Peyer's patch (tissue), 4 donors: ENCODE measurements at places on chromosomes 7 and 10. TPM values are rescaled to one million over a fixed set of nuclear protein-coding genes. Genes with fewer than 3 reads are reported as not detected.

DNA sequence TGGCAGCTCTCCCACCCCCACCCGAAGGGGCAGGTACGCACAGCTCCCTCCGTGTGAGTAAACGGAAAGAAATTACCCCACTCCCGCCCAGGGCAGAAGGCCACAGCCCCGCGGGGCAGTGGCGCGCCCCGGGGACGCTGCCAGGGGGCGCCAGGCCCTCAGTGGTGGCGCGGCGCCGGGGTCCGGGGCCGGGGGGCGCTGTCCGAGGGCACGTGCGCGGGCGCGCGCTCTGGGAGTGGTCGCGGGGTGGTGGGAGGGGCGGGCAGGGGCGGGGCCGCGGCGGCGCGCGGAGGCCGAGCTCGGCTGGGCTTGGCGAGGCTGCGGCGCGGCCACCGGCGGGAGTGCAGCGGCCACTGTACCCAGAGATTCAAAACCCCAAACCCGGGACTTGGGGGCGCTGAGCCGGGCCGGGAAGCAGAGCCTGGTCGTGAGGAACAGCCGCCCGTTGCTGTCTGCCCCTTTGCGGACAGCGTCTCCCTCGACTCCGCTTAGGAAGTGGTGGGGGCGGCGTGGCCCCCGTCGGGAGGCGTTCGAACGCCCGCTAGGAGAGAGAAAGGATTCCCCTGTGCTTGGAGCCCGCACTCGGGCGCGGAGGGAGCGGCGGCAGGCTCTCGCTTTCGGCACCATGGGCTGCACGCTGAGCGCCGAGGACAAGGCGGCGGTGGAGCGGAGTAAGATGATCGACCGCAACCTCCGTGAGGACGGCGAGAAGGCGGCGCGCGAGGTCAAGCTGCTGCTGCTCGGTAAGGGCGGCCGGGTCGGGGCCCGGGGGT, at the start of gene GNAI1:
GNAI1 (plus strand) TSS at position 296 of the 773 bp plus-strand sequence; CDS start at position 626, 330 bp downstream.
- no peak for DNase-seq
- H3K36me3 ChIP-seq: no peaks in the 10 kb centered on the region
- no peaks in the 10 kb centered on the region for H3K4me1 ChIP-seq
- no peaks in the 10 kb centered on the region for H3K27me3 ChIP-seq
- H3K4me3 ChIP-seq: peak within 1 kb of the TSS; percentile 77
- H3K27ac ChIP-seq: peak within 1 kb of the TSS; percentile 85

DNA sequence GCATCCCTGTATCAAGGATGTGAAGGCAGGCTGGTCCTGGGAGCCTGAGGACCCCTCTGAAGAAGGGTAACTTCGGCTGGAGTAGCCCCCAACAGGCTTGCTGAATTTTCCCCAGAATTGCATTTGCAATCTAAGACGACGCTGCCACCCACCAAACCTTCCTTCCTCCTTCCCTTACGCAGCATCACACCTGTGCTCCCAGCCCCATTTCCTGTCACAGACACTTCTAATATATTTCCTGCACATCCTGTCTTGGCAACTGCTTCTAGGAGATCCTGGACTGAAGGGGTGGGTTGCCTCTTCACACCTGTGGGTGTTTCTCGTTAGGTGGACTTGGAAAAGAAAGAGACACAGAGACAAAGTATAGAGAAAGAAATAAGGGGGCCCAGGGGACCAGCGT, 9.4 kb upstream of the PGAM1 start:
- DNase-seq: no peak
- no peaks in the 10 kb centered on the region for H3K27me3 ChIP-seq
- no peak overlapping the region for H3K27ac ChIP-seq
- H3K4me1 ChIP-seq: peaks cover 11% of the 10 kb centered on the region
- no peaks in the 10 kb centered on the region for H3K36me3 ChIP-seq
- no peak overlapping the region for H3K4me3 ChIP-seq

DNA sequence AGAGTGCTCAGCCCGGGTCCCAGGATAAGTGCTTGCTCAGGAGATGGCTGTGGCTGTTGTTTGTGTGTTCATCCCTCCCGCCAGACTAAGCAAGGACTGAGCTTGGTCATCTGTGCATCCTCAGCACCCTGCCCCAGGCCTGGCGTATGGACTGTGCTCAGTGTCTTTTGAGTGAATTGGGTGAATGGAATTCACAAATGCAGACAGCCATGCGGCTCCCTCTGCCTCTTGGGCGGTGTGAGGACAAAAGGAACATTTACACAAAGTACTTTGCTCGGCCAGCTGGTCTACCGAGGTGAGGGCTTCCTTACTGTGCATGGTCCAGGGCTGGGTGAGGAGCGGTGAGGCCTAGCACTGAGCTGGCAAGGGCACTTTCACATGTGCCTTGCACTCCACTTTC, 120.2 kb downstream of the CDH23 start:
- no peak overlapping the region for H3K27ac ChIP-seq
- H3K4me1 ChIP-seq: no peaks in the 10 kb centered on the region
- no peak for DNase-seq
- no peaks in the 10 kb centered on the region for H3K27me3 ChIP-seq

DNA sequence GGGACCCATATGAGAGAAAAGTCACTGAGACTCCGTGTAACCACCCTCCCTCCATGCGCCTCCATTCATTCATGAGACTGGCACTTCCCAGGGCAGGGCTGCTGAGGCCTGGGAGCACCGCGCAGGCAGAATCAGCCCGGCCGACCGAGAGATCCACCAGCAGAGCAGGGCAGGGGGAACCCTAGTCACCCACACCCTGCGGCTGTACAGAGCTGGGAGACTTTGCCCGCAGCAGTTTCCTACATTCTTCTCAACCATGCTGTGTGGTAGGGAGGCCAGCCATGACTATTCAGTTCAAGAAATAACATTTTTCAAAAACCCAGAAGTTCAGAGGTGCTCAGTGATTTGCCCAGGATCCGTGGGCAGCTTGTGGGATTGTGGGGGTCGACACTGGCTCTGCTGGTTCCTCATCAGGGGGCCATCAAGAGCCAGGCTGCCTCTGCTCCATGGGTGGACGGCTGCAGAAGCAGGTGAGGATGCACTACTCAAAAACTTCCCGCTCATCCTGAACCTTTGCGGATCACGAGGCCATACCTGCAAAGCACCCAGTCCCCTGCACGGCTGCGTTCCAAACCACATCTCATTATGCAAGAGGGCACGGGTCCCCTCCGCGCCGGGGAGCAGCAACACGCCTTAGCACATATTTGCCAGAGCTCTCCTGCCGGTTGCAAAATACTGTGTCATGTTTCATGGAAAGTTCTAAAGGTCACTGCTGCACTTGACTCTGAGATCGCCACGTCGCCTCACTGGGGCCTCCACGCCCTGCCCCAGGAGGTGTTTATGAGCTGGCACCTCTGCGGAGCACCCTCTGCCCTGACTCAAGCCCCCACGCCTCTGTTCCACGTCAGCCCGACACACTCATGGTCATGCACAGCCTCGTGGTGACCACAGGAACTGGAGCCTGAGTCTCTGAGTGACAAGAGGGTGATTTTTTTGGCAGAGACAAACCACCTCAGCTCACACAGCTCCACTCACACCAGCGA, 132.0 kb downstream of the PRKAG2 start:
- H3K27me3 ChIP-seq: no peaks in the 10 kb centered on the region
- peak overlapping the region; percentile 60 for H3K27ac ChIP-seq
- H3K4me1 ChIP-seq: no peaks in the 10 kb centered on the region
- DNase-seq: peak; percentile 90

- no peak overlapping the region for H3K27ac ChIP-seq
- DNase-seq: no peak
- no peak overlapping the region for H3K4me3 ChIP-seq
- H3K36me3 ChIP-seq: no peaks in the 10 kb centered on the region
These were observed 45.7 kb upstream of the ARID5B start for GRCh38 chr10:61855771-61856170.

GRCh38 chr7:64884085-64884912, 18.8 kb upstream of the ZNF273 start:
- H3K27ac ChIP-seq: no peak overlapping the region
- H3K4me1 ChIP-seq: peaks cover 7% of the 10 kb centered on the region
- peak; percentile 17 for DNase-seq
- H3K36me3 ChIP-seq: no peaks in the 10 kb centered on the region
- H3K4me3 ChIP-seq: no peak overlapping the region

DNA sequence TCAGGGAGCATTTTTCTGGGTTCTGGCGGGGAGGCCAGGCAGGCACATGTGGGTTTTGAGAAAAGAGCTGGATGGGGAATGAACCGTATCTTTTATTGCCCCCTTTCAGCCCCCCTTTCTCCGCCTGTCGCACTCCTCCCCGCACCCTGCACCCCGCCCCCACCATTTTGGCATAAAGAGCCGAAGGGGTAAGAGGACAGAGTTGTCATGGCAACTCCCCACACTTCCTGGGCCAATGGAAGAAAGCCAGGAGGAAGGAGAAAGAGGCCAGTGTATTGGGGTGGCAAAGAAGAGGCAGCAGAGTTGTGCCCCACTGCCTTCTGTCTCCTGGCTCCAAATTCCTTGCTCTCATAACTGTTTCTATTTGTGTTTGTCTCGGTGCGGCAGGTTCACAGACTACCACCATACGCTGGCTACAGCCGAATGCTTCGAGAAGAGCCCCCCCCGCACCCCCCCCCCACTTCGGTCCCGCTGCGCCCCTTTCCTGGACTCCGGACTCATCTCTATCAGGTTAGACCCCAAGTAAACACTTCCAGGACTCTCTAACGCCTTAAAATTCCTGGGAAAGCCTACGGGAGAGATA, 3.4 kb downstream of the KCNIP2 start:
- DNase-seq: no peak
- no peak overlapping the region for H3K27ac ChIP-seq
- peaks cover 9% of the 10 kb centered on the region for H3K4me1 ChIP-seq
- H3K4me3 ChIP-seq: peak overlapping the region; percentile 49
- no peaks in the 10 kb centered on the region for H3K36me3 ChIP-seq

DNA sequence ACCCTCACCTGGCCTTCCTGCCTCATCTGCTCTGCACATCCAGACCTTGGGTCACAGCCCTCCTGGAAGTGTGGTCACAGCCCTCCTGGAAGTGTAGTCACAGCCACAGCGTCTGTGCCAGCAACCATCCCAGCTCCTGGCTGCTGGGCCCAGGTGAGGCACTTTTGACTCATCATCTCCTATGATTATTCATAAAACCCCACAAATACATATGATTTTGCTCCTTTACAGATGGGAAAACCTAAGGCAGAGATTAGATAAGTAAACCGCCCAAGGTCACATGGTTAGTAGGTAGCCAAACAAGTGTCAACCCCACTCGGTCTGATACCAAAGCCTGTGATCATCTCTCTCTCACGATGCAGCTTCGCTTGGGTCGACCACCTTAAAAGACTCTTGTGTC, 94.3 kb downstream of the PRLHR start:
- DNase-seq: no peak
- H3K36me3 ChIP-seq: no peaks in the 10 kb centered on the region
- no peak overlapping the region for H3K27ac ChIP-seq
- H3K4me3 ChIP-seq: no peak overlapping the region
- H3K4me1 ChIP-seq: no peaks in the 10 kb centered on the region

DNA sequence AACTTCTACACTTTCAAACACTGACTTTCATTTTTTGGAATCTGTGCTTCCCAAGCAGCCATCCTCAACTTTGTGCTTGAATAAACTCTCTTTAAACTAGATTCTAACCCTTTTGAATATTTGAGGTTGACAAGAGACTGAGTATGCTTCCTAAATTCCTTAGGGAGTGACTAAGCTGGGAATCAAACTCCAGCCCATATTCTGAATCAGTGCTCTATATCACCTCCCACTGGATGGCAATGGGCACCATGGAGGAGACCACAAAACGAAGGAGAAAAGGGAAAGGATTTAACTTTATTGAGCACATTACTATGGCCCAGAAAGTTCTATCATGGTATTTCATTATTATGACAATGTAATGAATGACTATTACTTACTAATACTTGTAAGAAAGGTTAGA, 17.2 kb upstream of the SLC26A4 start:
- H3K4me3 ChIP-seq: no peak overlapping the region
- H3K27me3 ChIP-seq: no peaks in the 10 kb centered on the region
- no peak for DNase-seq
- no peaks in the 10 kb centered on the region for H3K4me1 ChIP-seq
- no peaks in the 10 kb centered on the region for H3K36me3 ChIP-seq

GRCh38 chr7:78777829-78778228, 675.6 kb downstream of the MAGI2 start:
- no peak for DNase-seq
- H3K36me3 ChIP-seq: no peaks in the 10 kb centered on the region
- no peaks in the 10 kb centered on the region for H3K27me3 ChIP-seq
- H3K4me3 ChIP-seq: no peak overlapping the region
- no peaks in the 10 kb centered on the region for H3K4me1 ChIP-seq

DNA sequence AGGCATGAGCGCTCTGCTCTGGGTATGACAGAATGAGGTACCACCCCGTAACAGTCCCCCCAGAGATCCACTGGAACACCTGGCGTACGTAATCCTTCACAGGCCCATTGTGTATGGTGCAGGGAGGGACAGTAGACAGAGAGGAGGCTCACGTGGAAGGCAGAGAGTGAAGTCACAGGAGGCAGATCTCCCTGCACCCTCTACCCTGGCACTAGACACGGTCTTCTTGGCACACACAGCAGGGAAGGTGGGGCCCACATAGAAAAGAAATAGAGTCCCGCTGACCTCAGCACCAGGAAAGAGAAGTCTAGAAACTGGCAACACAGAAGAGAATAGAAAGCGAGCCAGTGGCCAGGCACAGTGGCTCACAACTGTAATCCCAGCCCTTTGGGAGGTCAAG, 51.9 kb downstream of the SLC29A4 start:
- DNase-seq: no peak
- H3K4me3 ChIP-seq: no peak overlapping the region

- DNase-seq: no peak
- no peak overlapping the region for H3K27ac ChIP-seq
- no peaks in the 10 kb centered on the region for H3K36me3 ChIP-seq
- no peak overlapping the region for H3K4me3 ChIP-seq
- no peaks in the 10 kb centered on the region for H3K27me3 ChIP-seq
- H3K4me1 ChIP-seq: no peaks in the 10 kb centered on the region
These were observed 102.6 kb downstream of the TPST1 start for GRCh38 chr7:66307591-66308215.

DNA sequence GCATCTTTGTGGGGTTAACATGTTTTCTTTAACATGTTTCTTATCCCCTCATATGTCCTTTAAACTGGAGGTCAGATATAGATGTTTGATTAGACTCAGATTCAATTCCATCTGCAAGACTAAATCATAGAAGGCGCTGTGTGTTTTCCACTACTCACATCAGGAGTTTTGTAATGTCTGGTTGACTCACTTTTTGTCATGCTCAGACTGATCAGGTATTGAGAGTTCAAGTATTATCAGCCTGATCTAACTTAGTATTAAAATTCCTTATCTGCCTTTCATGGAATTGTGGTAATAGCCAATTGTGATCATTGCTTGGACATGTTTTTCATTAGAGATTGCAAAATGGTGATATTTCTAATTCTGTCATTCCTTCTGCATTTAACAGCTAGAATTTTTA, 30.2 kb downstream of the ENTPD7 start:
- H3K4me3 ChIP-seq: no peak overlapping the region
- peaks cover 39% of the 10 kb centered on the region for H3K36me3 ChIP-seq
- no peaks in the 10 kb centered on the region for H3K27me3 ChIP-seq
- no peak overlapping the region for H3K27ac ChIP-seq

- no peaks in the 10 kb centered on the region for H3K36me3 ChIP-seq
- no peaks in the 10 kb centered on the region for H3K4me1 ChIP-seq
- H3K27ac ChIP-seq: no peak overlapping the region
- H3K27me3 ChIP-seq: no peaks in the 10 kb centered on the region
- H3K4me3 ChIP-seq: no peak overlapping the region
- DNase-seq: no peak
These were observed 104.7 kb downstream of the GFRA1 start for GRCh38 chr10:116168329-116168728.

SAMD9 gene
- total RNA-seq: 6.5 TPM

TRIM50 gene
- total RNA-seq: 5.4 TPM

KEL gene
- not detected for total RNA-seq

NPSR1 gene
- not detected for total RNA-seq

ZNF503 gene
- 9.1 TPM for total RNA-seq

POU6F2 gene
- not detected for total RNA-seq

SH2D4B gene
- total RNA-seq: not detected

INMT gene
- 3.2 TPM for total RNA-seq

MYO1G gene
- 14.9 TPM for total RNA-seq
